Heart left ventricle (tissue), 16 donors: ENCODE measurements at places on chromosomes 1 and 21. TPM values are rescaled to one million over a fixed set of nuclear protein-coding genes. Genes with fewer than 3 reads are reported as not detected.

Gene THEM5
- polyA plus RNA-seq, result not detected

Gene ITLN2
- 0.23 TPM for polyA plus RNA-seq

Gene MIXL1
- polyA plus RNA-seq, result not detected

Gene CORT
- polyA plus RNA-seq, result not detected

Gene ELAPOR1
- 0.04 TPM for polyA plus RNA-seq

Gene KRTAP26-1
- polyA plus RNA-seq, result not detected

Gene TMEM51
- 3.8 TPM for polyA plus RNA-seq

Gene FCRL2
- 0.07 TPM for polyA plus RNA-seq

Gene AIRE
- not detected for polyA plus RNA-seq

Gene CFAP74
- 0.03 TPM for polyA plus RNA-seq

Gene EVA1C
- 22.8 TPM for polyA plus RNA-seq

Gene CD247
- 0.42 TPM for polyA plus RNA-seq

Gene CHI3L1
- polyA plus RNA-seq, result 0.15 TPM

Gene FAM229A
- polyA plus RNA-seq, result 4.0 TPM

Gene GBP2
- polyA plus RNA-seq, result 25.1 TPM

Gene DUSP12
- polyA plus RNA-seq, result 18.1 TPM

Gene S100A11
- polyA plus RNA-seq, result 179 TPM

Gene MPL
- 0.11 TPM for polyA plus RNA-seq

Gene TSPAN2
- polyA plus RNA-seq, result 3.4 TPM

Gene GPR52
- 0.95 TPM for polyA plus RNA-seq

Gene CELA3B
- not detected for polyA plus RNA-seq

Gene NRAS
- polyA plus RNA-seq, result 19.1 TPM

Gene MLLT11
- 5.4 TPM for polyA plus RNA-seq

Gene EXTL1
- 1.2 TPM for polyA plus RNA-seq

Gene IRF6
- 1.5 TPM for polyA plus RNA-seq

Gene PBX1
- 15.2 TPM for polyA plus RNA-seq

Gene RIPPLY3
- not detected for polyA plus RNA-seq

Gene UBASH3A
- polyA plus RNA-seq, result 0.04 TPM

Gene ZBTB21
- polyA plus RNA-seq, result 1.2 TPM

Gene GPA33
- polyA plus RNA-seq, result 0.88 TPM

Gene XKR8
- 6.3 TPM for polyA plus RNA-seq

Gene ADAMTS4
- 6.1 TPM for polyA plus RNA-seq

Gene TGFB2
- 0.76 TPM for polyA plus RNA-seq

Gene ENAH
- polyA plus RNA-seq, result 17.0 TPM

Gene C1orf87
- not detected for polyA plus RNA-seq

Gene NTRK1
- polyA plus RNA-seq, result 1.4 TPM

Gene ETV3L
- polyA plus RNA-seq, result not detected

Gene SLC45A3
- 2.6 TPM for polyA plus RNA-seq

Gene OR10J1
- not detected for polyA plus RNA-seq

Gene LCA5L
- polyA plus RNA-seq, result 0.65 TPM

Gene GNG4
- polyA plus RNA-seq, result not detected

Gene TMEM200B
- polyA plus RNA-seq, result 1.5 TPM

Gene PGLYRP3
- not detected for polyA plus RNA-seq

Gene ZSWIM5
- 0.19 TPM for polyA plus RNA-seq
